ENCODE measurements at places on chromosomes 16 and 17.

DNA sequence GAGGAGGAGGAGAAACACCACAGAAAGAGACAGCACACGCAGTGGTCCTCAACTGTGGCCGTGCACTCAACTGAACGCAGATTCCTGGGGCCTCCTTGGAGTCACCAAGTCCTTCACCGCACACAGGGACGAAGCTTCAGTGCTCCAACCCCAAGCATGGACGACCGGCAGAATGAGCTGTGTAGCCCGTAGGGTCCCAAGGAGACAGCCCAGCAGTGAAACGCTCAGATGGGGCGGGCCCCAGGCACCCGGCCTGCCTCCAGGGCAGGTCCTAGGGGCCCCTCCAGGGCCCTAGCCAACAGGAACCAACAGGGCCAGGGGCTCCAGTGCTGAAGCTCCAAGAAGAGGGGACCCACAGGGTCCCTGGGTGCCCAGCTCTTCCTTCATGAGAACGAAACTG, 13.2 kb downstream of the RAB40B start:
- H3K4me3 ChIP-seq = no peak overlapping the region
- H3K36me3 ChIP-seq = peaks cover 7% of the 10 kb centered on the region
- no peak overlapping the region for H3K27ac ChIP-seq
- H3K27me3 ChIP-seq = no peaks in the 10 kb centered on the region
- H3K4me1 ChIP-seq = peaks cover 8% of the 10 kb centered on the region

- DNase-seq = no peak
- peak overlapping the region; percentile 73 for H3K4me3 ChIP-seq
- peaks cover 9% of the 10 kb centered on the region for H3K36me3 ChIP-seq
These were observed 542 bp downstream of the KLHL36 start for GRCh38 chr16:84648595-84649510.

- no peak overlapping the region for H3K4me3 ChIP-seq
- no peaks in the 10 kb centered on the region for H3K36me3 ChIP-seq
- peak overlapping the region; percentile 61 for H3K27ac ChIP-seq
- H3K27me3 ChIP-seq = no peaks in the 10 kb centered on the region
- no peak for DNase-seq
These were observed 85.2 kb downstream of the FTO start for GRCh38 chr16:53789137-53789536.

DNA sequence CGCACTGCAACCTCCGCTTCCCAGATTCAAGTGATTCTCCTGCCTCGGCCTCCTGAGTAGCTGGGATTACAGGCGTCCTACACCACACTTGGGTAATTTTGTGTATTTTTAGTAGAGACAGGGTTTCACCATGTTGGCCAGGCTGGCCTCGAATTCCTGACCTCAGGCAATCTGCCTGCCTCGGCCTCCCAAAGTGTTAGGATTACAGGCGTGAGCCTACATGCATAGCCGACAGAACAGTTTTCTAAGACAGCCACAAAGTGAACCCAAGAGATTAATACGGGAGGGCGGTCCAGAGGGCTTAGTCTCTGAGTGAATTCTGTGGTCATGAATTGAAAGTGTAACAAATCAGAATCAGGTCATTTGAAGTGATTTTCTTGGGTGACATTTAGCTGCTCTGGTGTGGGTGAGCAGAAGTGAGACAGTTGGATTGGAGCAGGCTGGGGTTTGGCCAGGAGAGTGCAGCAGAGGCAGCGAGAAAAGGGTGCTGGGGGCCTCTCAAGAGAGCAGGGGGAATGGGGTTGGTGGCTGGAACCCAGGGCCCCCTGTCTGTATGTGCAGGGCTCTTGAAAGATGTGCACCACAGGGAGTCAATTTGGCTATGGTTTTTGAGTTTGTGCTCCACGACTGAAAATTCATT, 231.4 kb upstream of the WSCD1 start:
- H3K4me3 ChIP-seq = no peak overlapping the region
- H3K36me3 ChIP-seq = no peaks in the 10 kb centered on the region
- no peaks in the 10 kb centered on the region for H3K27me3 ChIP-seq
- peaks cover 5% of the 10 kb centered on the region for H3K4me1 ChIP-seq
- no peak overlapping the region for H3K27ac ChIP-seq
- DNase-seq = peak; percentile 77

GRCh38 chr16:48628359-48628985, 18.5 kb upstream of the N4BP1 start:
- H3K4me1 ChIP-seq = peaks cover 13% of the 10 kb centered on the region
- H3K4me3 ChIP-seq = no peak overlapping the region
- no peak overlapping the region for H3K27ac ChIP-seq
- H3K36me3 ChIP-seq = no peaks in the 10 kb centered on the region

GRCh38 chr16:2985893-2986355, 5.7 kb upstream of the PKMYT1 start:
- DNase-seq = no peak
- H3K27ac ChIP-seq = no peak overlapping the region
- H3K36me3 ChIP-seq = no peaks in the 10 kb centered on the region
- no peak overlapping the region for H3K4me3 ChIP-seq
- H3K4me1 ChIP-seq = peaks cover 25% of the 10 kb centered on the region
